Myometrial cell (primary cell): ENCODE measurements at places on chromosomes 1 and 21. TPM values are rescaled to one million over a fixed set of nuclear protein-coding genes. Genes with fewer than 3 reads are reported as not detected.

Gene KIAA0040
- under 0.01 TPM in 1 of 2 replicates, not detected in the other for total RNA-seq

Gene KCNE1
- not detected in 2 replicates for total RNA-seq

Gene U2AF1
- 22.2 and 30.8 TPM in 2 replicates for total RNA-seq

Gene MDM4
- 3.2 and 7.6 TPM in 2 replicates for total RNA-seq

Gene CFHR2
- total RNA-seq = not detected in 2 replicates

Gene EFNA3
- total RNA-seq = 0.53 and 0.58 TPM in 2 replicates

Gene DNASE2B
- 0.18 TPM in 1 of 2 replicates, not detected in the other for total RNA-seq

Gene CELA3B
- total RNA-seq = not detected in 2 replicates

Gene LCE4A
- total RNA-seq = not detected in 2 replicates

Gene LCE3E
- total RNA-seq = not detected in 2 replicates

Gene LINGO4
- total RNA-seq = not detected in 2 replicates

Gene RIPPLY3
- 0.29 TPM in 1 of 2 replicates, not detected in the other for total RNA-seq

Gene NEGR1
- total RNA-seq = 3.9 and 4.0 TPM in 2 replicates

Gene PLA2G2C
- total RNA-seq = not detected in 2 replicates

Gene SEMA6C
- 1.4 and 3.4 TPM in 2 replicates for total RNA-seq

Gene ALPL
- 0.29 and 6.4 TPM in 2 replicates for total RNA-seq

Gene PLEKHG5
- 8.5 and 8.9 TPM in 2 replicates for total RNA-seq

Gene OR10J1
- total RNA-seq = not detected in 2 replicates

Gene SGIP1
- 10.4 and 13.6 TPM in 2 replicates for total RNA-seq

Gene STPG1
- total RNA-seq = 13.3 TPM in 2 replicates

Gene FGR
- 0.29 TPM in 1 of 2 replicates, not detected in the other for total RNA-seq

Gene OBSCN
- 3.4 and 15.0 TPM in 2 replicates for total RNA-seq

Gene IGSF3
- 0.29 and 0.35 TPM in 2 replicates for total RNA-seq

Gene RORC
- total RNA-seq = not detected in 2 replicates

Gene OR2T35
- total RNA-seq = not detected in 2 replicates

Gene ESRRG
- under 0.01 and 0.18 TPM in 2 replicates for total RNA-seq

Gene FMN2
- 5.2 and 13.5 TPM in 2 replicates for total RNA-seq

Gene RHCE
- 0.53 and 0.58 TPM in 2 replicates for total RNA-seq

Gene CCDC18
- total RNA-seq = 2.3 and 15.1 TPM in 2 replicates

Gene PADI6
- total RNA-seq = not detected in 2 replicates

Gene MTMR11
- total RNA-seq = 8.0 and 8.6 TPM in 2 replicates

Gene ERICH3
- not detected in 2 replicates for total RNA-seq

Gene HENMT1
- 6.9 and 7.6 TPM in 2 replicates for total RNA-seq

Gene C1orf87
- not detected in 2 replicates for total RNA-seq

Gene OR2G6
- total RNA-seq = not detected in 2 replicates

Gene CD84
- not detected in 2 replicates for total RNA-seq

Gene SH3BGRL3
- 206 and 215 TPM in 2 replicates for total RNA-seq

Gene HSPB7
- 0.35 and 0.58 TPM in 2 replicates for total RNA-seq

Gene BSND
- total RNA-seq = not detected in 2 replicates

Gene MTARC1
- total RNA-seq = 1.4 and 1.8 TPM in 2 replicates

Gene FAM110D
- total RNA-seq = not detected in 2 replicates

Gene MRPS6
- total RNA-seq = 37.2 and 48.6 TPM in 2 replicates

Gene CD53
- total RNA-seq = not detected in 2 replicates
